ENCODE measurements at places on chromosomes 11 and 22.

DNA sequence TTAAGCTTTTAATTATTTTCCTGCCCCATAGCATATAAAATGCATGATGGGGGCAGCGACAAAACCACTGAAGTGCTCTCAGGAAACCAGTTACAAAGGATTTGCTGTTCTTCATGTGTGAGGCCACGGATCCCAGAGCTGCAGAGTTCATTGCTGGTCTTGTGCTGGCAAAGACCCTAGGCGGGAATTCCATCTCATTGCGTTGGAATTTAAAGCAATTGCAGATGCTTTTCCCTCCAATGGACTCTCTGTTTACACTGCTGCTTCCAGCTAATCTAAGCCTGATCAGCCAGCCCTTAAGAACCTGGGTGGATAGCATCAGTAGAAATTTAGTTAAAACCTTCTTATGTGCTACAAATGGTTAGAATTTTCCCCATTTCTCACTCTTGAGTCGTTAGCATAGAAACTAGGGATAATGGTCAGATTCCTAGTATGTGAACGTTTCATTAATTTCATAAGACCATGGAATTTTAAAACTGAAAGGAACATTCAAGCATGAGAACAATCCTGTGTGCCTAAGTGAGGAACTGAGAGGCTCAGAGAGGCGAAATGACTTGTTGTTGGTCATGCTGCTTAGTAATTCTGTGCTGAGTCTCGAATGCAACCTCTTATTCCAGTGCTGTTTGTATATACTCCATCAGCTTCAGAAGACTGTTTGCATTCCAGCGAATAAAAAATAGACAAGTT, 36.1 kb upstream of the ADSL start:
- DNase-seq = no peak

GRCh38 chr11:92306966-92307510, 82.4 kb downstream of the FAT3 start:
- no peak for DNase-seq

- DNase-seq = no peak
Measured at GRCh38 chr11:6079463-6079862, 28.0 kb upstream of the OR56B4 start.

- no peak for DNase-seq
Measured at GRCh38 chr11:118929501-118930093, 3.9 kb upstream of the BCL9L start.

DNA sequence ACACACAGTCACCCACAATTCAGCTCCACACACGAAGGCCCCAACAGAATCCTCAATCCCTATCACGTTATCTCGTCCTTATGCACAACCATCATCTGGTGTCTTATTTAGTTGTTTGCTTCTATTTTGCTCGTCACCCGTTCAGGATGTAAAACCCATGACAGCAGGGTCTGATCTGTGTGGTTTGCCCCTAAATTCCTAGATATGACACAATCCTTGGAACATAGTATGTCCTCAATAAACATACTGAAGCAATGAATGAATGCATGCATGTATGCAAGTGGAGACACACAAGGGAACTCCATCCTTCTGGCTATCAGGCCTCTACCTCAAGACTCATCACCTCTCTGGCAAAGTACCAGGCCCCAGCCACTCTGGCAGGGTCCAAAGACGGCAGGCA, 20.2 kb downstream of the STARD10 start:
- no peak for DNase-seq

DNA sequence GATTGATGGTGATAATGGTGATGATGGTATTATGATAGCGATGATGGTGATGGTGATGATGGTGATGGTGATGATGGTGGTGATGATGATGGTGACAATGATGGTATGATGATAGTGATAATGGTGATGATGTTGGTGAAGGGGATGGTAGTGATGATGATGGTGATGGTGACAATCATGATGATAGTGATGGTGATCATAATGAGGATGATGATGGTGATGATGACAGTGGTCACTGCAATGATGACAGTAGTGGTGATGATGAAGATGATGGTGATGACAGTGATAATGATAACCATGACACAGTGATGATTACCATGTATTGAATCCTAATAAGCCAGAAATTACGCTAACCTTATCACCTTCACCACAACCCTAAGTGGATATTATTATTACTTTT, 128.2 kb downstream of the SHANK2 start:
- no peak for DNase-seq

DNA sequence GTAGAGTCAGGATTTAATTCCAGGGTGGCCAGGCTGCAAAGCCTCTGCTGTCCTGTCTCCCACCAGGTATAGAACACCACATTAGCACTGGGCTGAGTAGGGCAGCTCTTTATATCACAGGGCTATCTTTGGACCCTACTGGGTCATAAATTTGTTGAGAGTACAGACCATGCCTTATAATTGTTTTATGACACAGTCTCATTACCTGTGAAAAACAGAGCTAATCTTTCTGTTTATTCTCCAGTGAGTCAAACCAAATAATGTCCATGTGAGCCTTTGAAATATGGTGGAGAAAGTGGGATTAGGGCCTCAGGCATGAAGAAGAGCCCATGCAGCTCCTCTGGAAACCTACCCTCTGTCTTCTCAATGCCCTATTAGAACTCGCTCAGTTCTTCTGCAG, 49.6 kb upstream of the KIRREL3 start:
- DNase-seq = no peak

DNA sequence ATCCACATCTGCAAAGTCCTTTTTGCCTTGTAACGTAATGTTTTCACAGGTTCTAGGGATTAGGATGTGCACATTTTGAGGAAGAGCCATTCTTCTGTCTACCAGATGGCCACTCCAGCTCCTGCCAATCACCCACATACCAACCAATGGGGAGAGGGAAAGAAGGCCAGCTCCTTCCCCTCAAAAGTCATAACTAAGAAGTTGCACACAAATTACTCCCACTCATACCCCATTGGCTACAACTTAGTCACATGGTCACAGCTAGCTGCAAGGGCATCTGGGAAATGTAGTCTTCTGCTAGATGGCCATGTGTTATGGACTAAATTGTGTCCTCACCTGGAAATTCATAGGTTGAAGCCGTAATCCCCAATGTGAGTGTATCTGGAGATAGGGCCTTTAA, 15.4 kb upstream of the MYOD1 start:
- no peak for DNase-seq

DNA sequence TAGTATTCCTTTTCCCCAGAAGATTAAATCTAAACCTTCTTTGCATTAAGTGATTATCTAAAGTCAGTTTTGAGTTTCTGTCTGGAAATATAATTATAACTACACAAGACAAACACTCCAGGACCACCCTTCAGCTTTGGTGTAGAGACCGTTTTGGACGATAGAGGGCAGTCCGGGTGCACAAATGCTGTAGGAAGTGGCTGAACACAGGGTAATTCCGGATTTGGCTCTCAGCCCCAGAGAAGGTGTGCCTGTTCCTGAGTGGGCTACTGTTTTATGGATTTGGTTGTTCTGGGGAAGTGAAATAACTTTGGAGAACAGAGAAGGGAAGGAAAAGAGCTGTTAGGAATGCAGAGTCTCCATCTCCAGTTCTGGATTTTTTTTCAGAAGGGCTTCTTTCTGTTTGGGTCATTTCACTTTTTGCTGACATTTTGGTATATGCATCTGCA, 14.8 kb downstream of the EXT2 start:
- no peak for DNase-seq

DNA sequence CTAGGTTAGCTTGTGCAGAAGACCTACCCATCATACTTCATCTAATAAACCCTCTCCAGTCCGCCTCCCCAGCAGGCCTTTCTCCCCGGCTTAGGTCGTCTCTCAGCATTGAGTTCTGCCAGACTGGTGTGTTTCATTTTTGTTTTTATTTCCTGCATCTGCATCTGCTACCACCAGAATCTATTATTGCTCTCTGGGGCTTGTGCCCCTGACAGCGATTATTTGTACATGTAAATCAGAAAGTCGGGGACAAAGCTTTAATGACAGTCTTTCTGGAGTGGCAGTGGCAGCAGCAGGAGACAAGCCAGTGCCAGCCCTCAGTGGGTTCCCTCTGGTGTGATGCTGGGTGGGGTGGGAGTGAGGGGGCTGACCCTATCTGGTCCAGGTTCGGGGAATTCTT, 127.5 kb downstream of the PKNOX2 start:
- DNase-seq = no peak

DNA sequence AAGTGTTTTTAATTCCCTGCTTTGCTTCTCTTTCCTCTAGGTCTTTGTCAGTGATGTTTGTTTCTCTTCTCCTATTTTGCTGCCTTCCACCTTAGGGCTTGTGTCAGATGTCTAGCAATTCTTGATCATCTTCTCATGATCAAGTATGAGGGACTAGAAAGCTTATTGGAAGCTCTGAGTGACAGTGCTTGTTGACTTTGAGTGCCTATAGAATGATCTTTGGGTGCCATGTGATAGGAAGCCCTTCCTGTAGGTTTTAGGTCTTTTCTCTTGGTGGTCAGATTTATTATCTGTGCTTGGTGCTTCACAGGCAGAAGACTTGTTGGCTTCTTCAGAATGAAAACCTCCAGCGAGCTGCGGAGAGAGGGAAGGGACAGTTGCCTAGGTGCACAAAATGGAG, 43.1 kb downstream of the BSX start:
- no peak for DNase-seq

DNA sequence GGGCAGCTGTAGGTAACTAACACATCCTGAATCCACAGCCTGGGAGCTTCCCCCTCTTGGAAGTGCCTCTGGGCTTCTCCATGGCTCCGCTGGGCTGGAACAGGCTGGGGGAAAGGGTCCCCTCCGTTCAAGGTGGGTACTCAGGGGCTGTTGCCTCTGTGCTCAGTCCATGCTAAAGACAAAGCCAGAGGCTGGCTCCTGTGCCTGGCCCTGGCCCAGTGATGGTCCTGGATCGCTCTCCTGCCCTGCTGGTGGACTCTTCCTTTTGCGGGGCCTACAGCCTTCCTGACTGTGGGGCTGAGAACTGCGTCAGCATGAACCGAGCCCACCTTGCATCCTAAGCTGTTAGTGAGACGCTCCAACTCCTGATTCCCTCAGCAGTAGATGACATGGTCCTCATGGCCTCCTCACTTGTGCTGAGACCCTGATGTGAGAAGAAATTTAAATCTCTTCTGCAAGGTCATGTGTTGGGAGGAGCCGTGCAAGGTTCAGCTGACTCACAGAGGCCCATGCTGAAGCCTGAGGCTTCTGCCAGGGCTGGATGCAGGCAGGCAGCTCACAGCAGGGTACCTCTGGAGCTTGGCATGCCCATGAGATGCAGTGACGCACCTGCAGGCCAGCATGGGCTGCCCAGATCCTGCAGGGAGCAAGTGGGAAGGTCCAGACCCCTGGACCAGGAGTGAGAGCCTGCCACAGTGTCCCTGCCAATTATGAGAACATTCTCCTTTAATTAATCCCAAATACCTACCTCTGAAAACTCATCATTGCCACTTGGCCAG, 1285.5 kb downstream of the TBC1D22A start:
- no peak for DNase-seq

DNA sequence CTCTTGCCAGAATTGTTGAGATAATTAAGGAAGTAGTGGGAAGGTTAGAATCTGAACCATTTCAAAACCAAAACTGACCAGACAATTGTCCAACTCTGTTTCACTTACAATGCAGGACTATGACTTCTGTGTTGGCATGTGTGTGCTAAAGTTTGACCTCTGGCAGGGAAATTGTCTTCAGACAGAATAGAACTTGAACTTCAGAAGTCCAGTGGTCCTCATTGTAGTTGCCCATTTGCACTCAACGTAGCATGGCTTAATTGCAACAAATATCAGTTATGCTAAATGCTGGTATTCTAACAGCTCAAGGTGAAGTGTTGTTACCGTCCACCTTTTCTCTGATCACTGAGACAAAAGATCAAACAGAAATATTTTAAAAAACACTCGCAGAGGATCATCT, 47.2 kb downstream of the BLID start:
- DNase-seq = no peak

DNA sequence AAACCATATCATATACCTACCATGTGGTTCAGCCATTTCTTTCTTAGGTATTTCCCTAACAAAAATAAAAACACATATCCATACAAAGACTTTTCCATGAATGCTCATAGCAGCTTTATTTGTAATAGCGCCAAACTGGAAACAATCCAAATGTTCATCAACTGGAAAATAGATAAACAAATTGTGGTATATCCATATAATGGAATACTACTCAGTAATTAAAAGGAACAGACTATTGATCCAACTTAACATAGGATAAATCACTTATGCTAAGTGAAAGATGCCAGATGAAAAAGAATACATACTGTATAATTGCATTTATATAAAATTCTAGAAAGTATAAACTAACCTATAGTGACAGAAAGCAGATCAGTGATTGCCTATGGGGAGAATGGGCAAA, 323.3 kb downstream of the BUD13 start:
- DNase-seq = no peak

DNA sequence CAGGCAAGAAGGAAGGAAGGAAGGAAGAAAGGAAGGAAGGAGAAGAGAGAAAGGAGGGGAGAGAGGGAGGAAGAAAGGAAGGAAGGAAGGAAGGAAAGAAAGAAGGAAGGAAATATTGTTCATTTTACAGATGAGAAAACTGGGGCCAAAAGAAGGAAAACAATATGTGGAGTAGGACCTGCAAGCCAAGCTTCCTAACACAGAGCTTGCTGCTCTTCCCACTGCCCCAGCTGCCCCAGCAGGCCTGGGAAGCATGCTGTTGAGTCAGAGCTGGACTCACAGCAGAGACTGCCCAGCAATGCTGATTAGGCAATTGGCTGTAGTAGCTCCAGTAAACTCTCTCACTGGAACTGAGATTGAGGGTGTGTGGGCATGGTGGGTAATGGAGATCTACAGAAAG, 42.6 kb upstream of the SMCO4 start:
- DNase-seq = no peak

GRCh38 chr11:27028561-27028965, 12.1 kb upstream of the BBOX1 start:
- no peak for DNase-seq

DNA sequence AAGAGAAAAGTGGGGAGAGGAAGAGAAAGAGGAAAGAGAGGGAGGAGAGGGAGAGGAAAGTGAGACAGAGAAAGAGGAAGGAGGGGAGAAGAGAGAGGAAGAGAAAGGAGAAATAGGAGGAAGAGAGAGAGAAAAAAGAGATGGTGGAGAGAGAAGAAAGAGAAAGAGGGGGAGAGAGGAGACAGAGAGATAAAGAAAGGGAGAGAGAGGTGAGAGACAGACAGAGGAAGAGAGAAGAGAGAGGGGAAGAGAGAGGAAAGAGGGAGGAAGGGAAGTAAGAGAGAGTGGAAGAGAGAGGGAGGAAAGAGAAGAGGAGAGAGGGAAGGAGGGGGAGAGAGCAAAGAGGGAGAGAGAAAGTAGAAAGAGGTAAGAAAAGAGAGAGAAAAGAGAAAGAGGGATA, 9.4 kb upstream of the SEZ6L start:
- no peak for DNase-seq

DNA sequence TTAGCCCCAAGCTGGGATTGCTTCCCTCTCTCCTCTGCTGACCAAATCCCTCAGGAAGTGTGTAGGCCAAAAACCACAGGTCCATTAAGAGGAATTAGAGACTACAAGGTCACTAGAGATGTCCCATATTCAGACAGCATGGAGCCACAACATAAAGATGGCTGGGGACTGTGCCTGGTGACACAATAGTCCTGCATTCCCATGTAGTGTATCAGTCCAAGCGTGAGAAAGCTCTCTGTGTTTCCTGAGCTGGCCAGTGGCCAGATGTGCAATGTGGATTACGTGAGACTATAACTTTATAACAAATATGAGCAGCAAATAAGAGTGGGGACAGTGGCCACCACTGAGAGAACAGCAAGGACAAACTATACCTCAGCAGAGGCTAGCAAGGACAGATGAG, 7.6 kb upstream of the MS4A10 start:
- DNase-seq = no peak

GRCh38 chr11:135027461-135027860, 615.4 kb upstream of the B3GAT1 start:
- DNase-seq = no peak

- no peak for DNase-seq
Measured at GRCh38 chr22:22203048-22203971, 41.3 kb upstream of the VPREB1 start.

All from activated CD8-positive, alpha-beta memory T cell treated with anti-CD3 and anti-CD28 coated beads for 48 hours (primary cell).